Renal cortex interstitium (tissue), 15 donors: ENCODE measurements at places on chromosomes 6 and 20. TPM values are rescaled to one million over a fixed set of nuclear protein-coding genes. Genes with fewer than 3 reads are reported as not detected.

The SRMS gene
- polyA plus RNA-seq: 0.17 TPM

DNA sequence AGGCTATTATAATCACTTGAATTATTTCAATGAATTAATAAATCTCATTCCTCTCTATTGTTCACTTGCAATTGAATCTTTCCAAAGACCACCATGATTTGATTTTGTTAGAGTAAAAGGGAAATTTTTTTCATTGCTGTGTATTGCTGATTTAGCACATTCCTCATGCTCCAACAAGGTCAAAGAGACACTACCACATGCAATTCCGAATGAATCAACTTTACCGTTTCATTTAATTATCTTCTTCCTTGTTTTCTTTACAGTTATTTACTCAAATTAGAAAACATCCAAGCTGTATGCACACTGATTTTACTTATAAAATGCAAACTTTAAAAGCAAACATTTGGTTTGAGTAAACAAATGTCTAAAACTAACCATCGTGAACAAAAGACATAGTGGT lies 967 bp downstream of the KIAA0408 start:
- DNase-seq: no peak

DNA sequence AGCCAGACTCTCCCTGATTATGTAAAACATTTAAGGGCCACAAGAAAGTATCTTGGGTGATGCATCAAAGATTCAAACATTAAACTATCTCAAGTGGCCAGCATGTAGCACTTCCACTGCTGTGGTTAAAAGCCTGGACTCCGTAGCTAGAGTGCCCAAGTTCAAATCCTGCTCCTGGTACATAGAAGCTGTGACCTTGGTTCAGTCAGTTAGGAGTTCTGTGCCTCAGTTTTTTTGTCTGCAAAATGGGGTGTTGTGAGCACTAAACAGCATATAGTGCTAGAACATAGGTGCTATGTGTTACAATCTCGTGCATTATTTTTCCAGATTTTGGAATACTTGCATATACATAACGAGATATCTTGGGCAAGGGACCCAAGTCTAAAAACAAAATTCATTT lies 68.7 kb downstream of the PSMG4 start:
- no peak for DNase-seq

GRCh38 chr6:51152594-51152993 lies 333.9 kb downstream of the TFAP2B start:
- DNase-seq: no peak

The RAB44 gene
- 0.06 TPM for polyA plus RNA-seq

DNA sequence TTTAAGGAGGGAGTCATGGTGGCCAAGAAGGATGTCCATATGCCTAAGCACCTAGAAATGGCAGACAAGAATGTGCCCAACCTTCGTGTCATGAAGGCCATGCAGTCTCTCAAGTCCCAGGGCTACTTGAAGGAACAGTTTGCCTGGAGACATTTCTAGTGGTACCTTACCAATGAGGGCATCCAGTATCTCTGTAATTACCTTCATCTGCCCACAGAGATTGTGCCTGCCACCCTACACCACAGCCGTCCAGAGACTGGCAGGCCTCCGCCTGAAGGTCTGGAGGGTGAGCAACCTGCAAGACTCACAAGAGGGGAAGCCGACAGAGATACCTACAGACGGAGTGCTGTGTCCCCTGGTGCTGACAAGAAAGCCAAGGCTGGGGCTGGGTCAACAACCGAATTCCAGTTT lies 115.0 kb downstream of the HFE start:
- no peak for DNase-seq

GRCh38 chr6:12160326-12160725 lies 129.8 kb upstream of the EDN1 start:
- DNase-seq: no peak

GRCh38 chr6:44725070-44725469 lies 337.6 kb downstream of the CDC5L start:
- DNase-seq: no peak
